ENCODE measurements at places on chromosomes 4 and X.

GRCh38 chr4:98614094-98614493 lies 44.3 kb downstream of the TSPAN5 start:
- DNase-seq: no peak

- no peak for DNase-seq
Measured at GRCh38 chr4:68658672-68659071, 11.8 kb downstream of the UGT2B15 start.

DNA sequence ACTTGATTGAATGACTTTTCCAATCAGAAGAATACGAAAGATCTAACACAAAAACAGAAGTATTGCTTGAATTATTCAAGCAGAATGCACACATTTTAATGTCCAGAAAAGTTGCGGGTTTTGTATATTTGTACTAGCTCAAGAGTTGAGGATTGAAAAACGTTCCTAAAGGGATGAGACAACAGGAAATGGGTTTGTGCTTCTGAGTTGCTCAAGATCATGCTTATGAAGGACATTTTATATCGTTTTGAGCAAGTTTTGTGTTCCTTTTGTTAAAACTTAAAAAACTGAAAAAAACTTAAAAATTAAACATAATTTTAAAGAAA lies 353 bp upstream of the SMIM10 start:
- no peak for DNase-seq

DNA sequence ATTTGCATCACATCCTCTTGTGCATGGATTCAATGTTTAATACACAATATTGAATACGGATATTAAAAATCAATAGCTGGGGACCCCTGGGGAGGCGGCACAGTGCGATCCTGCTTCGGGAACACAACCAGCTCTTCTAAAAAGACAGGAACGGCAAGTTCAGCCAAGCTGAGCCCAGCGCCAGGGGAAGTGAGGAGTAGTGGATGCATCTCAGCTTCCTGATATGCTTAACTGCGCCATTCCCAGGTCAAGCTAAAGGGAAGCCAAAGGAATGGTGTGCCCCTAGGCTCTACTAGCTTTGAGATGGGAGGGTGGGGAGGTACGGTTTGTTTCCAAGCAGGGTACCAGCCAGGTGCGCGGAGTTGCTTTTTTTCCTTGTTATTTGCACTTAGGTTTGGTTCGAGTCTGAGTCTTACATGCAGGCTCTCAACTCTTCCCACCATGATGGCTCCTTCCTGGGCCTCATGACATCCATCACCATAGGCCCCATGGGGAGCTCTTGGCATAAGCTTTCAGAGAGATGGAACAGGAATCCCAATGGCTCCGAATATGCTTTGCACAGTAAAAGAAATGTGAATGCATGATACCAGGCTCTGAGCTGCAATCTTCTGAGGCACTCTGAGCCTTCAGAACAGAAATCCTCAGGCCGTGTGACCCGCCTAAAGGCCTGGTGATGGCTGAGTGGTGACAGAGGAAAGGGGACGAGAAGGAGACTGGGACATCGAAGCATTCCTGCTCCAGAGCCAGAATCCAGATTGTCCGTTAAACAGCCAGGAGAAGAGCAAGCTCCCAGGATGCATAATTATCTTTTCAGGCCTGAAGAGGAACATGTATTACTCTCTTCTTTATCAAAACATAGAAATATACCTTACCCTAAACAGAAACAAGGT lies 51.8 kb upstream of the BCOR start:
- DNase-seq: no peak

- no peak for DNase-seq
Measured at GRCh38 chr4:7841071-7841470, 98.6 kb downstream of the AFAP1 start.
